ENCODE measurements at places on chromosomes 3 and 15.

GRCh38 chr3:37762698-37763097 lies 99.0 kb upstream of the CTDSPL start:
- DNase-seq: no peak

GRCh38 chr15:40511093-40511471 lies 40.3 kb downstream of the CHST14 start:
- peak; percentile 6 for DNase-seq

GRCh38 chr3:78900880-78901279 lies 866.9 kb downstream of the ROBO1 start:
- DNase-seq: no peak

DNA sequence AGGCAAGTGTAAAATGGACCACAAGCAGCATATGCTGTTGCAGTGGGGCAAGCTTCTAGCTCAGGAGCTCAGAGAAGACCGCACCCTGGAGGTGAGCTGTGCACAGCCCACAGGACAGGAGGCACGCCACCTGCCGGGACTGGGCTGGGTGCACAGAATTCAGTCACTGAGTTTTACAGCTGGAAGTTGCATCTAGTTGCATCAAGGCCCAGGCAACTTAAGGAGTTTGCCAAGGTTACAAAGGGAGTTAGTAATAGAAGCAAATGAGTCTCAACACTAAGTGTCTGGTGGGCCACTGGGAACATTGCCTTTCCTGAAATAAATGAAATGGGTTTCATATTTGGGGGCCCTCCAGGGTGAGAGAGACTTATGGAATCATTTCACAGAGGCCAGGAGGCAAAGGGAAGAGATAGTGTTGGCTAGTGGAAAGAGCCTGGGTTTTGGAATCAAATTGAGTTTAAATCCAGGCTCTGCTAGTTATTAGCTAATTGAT lies 36.0 kb upstream of the TIMP4 start:
- no peak for DNase-seq

DNA sequence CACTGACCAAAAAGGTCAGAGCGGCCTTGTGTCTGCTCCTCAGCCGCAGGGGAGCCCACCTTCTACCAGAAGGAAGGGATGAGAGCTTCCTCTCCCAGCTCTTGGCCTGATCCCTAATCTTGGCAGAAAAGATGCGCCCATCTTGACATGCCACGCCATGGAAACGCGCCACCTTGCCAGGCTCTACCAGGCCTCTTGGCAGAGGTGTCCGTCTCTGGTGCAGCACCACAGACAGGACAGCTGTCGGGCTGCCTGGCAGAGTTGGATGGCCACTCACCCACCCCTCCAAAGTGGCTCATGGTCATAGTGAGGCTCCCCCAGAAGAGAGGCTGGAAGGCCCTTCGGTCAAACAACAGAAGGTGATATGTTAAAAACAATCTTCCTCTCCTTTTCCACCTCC lies 105.2 kb downstream of the LIPC start:
- no peak for DNase-seq

All from central memory CD4-positive, alpha-beta T cell (primary cell).